Smooth muscle cell of bladder (primary cell): ENCODE measurements at places on chromosomes 7 and 10. TPM values are rescaled to one million over a fixed set of nuclear protein-coding genes. Genes with fewer than 3 reads are reported as not detected.

Gene SFTPD
- total RNA-seq, result not detected in 2 replicates

Gene ANLN
- 7.4 and 8.1 TPM in 2 replicates for total RNA-seq

Gene UCN3
- not detected in 2 replicates for total RNA-seq

Gene ADAM8
- total RNA-seq, result 0.71 and 1.3 TPM in 2 replicates

Gene CSTF2T
- 17.2 and 20.0 TPM in 2 replicates for total RNA-seq

Gene BUD23
- 57.7 and 61.8 TPM in 2 replicates for total RNA-seq

Gene EIF3A
- 91.2 and 117 TPM in 2 replicates for total RNA-seq

Gene NKX2-3
- not detected in 2 replicates for total RNA-seq

Gene NPTX2
- total RNA-seq, result 0.57 and 2.7 TPM in 2 replicates

Gene MSMB
- total RNA-seq, result not detected in 2 replicates

Gene GPC2
- total RNA-seq, result 0.85 and 1.1 TPM in 2 replicates
